SHP77 treated with DMSO at 0.1 percent for 48 hours (cell line): ENCODE measurements at places on chromosomes 3 and 15.

GRCh38 chr3:125316949-125317348 lies 58.2 kb downstream of the ZNF148 start:
- no peak for DNase-seq

DNA sequence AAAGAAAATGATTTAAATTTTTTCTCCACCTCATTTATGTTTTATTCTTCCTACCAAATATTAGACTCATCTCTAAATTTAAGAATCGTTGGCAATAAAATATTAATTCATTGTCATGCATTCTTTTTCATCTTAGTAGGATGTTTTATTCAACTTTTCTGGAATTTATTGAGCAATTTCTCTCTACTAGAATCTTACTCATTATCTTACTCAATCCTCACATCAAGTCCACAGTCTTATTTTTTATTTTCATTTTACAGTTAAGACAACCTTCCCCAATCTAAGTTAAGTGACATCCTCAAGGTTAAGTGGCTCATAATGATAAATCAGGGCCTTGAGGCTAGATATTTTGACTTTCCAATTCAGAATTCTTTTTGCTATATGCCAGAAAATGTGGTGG lies 15.9 kb upstream of the ALDH1A2 start:
- DNase-seq = no peak

DNA sequence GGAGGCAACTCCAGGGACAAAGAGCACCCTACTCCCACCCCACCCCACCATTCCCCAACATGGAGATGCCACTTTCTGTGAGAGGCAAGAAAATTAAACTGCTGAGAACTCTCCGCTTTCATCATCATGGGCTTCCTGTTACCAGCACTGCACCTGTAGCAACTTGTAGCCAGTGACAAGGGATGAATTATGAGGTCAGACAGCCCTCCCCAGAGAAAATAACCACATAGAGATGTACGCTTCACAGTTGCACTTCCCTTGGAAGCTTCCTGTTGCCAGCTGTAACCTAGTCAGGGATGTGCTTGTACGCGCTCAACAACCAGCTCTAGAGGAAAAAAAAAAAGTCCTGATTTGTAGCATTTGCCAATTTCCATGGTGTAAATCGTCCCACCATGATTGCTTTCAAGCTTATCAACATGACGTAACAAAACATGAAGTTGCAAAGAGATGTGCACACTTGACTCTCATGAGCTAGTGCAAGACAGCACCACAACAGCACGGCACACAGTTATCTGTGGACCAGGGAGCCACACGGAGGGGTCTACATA lies 145.4 kb downstream of the RAB11A start:
- peak; percentile 70 for DNase-seq

DNA sequence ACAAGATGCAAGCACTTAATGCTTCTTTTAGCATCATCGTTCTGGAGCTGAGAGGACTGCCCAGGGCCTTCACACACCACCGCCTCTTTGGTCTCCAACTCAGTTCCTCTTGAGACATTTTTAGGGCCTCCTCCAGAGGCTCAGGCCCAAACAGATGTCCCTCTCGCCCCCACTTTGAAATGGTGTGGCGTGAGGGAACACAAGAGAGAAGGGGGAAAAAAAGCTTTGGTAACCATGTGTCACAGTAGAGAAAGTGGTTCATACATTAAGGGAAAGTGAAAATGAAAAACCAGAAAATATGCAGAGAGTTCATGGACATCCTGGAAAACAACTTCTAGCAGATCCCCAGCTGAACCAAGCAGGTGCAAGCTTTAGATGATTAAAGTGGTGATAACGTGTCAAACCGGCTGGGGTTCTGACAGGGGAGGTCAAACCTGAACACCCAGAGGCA lies 33.1 kb upstream of the FOXP1 start:
- no peak for DNase-seq

- DNase-seq = no peak
These were observed 502 bp upstream of the TIMP4 start for GRCh38 chr3:12159227-12159601.

DNA sequence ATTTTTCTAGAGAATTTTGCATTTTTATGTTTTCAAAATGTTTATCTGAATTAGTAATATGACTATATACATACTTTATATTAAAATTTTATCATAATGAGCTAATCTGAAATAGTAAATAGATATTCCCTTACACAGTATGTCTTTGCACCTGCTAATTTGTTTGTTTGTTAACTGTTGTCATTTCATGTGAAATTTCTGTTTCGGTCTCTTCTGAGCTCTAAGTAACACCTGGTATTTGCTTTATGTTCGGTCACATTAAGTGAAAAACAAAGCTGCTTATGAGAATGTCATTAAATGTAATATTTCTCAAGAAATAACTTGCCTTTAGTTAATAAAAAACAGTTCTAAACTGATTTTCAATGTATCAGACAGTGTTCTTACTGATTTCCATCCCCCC lies 61.1 kb downstream of the FNDC3B start:
- no peak for DNase-seq

GRCh38 chr3:135106445-135106844 lies 311.4 kb downstream of the EPHB1 start:
- no peak for DNase-seq

- DNase-seq = no peak
These were observed 675 bp downstream of the RYR3 start for GRCh38 chr15:33311312-33311971.

DNA sequence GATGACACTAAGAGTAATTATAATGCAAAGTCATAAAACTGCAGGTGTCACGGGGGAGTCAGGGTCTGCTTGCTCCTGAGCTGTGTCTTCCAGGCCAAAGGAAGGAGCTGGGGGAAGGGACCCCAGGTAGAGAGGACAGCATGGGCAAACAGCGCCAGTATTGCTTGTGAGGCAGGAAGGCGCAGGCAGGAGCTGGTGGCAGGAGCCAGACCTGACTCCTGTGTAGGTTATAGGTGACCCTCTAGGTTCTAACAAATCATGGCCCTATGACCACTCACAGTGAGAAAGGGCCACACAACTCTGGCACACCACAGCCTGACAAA lies 1.9 kb downstream of the CISH start:
- DNase-seq = no peak

DNA sequence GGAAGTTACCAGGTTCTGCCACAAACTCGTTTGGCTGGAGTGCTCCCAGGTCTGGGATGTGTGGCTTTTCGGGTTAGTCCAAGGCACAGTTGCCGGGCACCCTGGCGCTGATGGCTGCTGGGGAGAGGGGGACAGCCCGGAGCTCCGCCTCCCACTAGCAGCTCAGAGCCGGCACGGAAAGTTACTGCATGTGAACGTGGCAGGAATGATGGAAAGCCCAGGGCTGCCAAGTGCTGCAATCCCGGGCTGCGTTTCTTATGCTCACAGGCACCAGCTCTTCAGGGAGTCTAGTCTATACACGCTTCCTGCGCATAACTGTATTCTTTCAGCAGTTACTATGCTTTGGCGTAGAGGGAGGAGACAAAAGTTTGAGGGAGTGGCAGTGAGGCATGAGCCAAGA lies 141.8 kb upstream of the ICE2 start:
- no peak for DNase-seq

- no peak for DNase-seq
These were observed 5.2 kb downstream of the GNAI2 start for GRCh38 chr3:50241163-50241562.

DNA sequence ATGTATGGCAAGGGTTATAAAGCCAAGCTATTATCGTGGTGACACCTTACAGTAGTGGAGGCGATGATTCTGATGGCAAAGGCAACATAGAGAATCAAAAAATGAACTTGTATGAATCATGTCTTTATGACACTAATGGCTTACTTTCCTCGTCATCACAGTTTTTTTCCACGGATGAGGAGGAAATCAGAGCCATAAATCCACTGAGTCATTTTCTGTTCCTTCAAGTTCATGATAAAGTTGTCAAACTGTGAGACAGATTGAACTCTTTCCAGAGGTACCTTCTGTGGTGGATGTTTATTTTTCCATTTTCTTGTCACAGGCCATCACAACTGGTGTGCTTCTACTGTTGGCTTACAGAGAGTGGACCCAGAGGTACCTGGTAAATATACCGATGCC lies 8.5 kb downstream of the TMEM212 start:
- no peak for DNase-seq

DNA sequence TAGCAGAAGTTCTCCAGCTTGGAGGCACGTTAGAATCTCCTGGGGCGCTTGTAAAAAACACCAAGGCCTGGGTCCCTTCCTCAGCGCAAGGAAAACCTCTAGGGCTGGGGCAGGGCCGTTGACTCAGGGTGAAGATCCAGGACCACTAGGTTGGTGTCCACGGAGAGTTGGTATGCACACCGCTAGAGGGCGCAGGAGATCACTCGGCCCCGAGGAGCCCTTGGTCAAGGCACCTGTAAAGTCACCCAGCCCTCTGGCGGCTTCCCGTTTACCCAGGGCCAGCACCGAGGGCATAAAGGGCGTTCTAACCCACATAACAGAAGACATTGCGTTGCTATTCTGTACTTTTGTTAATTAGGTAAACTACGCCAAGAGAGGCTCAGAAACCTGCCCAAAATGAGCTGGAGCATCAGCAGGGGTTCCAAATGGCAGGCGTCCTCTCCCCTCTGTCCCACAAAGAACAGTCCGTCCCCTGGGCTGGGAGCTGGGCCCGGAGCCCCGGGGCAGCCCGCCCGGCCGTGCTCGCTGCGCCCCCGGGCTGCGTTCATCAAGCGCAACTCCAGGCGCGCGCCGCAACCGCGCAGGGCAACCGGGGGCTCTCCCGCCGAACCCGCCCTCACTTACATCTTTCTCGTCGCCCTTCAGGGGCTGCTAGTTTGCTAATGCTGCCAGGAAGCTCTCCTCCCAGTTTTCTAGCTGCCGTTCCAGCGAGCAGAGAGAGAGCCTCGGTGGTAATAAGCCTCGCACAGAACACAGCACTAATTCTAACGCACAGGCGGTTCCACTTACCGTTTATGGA lies 332.1 kb downstream of the ARRDC4 start:
- peak; percentile 3 for DNase-seq

DNA sequence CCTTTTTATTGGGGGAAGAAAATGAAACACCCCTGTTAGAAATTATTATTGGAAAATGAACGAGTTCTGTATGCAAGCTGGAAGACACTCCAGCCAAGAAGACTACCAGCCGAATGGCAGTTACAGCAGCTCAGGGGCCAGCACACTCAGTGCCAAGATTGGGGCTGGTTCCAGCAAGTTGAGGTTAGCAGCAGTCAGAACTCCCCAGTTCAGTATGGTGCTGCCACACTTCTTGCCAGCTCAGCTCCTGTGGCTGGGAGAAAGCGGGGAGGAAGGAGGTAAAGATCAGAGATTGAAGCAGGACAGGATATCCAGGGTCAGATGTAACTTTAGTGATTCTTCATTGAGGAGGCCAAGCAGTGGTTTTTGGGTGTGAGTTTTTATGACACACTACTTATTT lies 280.2 kb upstream of the NR2E3 start:
- no peak for DNase-seq

- no peak for DNase-seq
These were observed 220.1 kb downstream of the TUSC7 start for GRCh38 chr3:116929505-116930222.

DNA sequence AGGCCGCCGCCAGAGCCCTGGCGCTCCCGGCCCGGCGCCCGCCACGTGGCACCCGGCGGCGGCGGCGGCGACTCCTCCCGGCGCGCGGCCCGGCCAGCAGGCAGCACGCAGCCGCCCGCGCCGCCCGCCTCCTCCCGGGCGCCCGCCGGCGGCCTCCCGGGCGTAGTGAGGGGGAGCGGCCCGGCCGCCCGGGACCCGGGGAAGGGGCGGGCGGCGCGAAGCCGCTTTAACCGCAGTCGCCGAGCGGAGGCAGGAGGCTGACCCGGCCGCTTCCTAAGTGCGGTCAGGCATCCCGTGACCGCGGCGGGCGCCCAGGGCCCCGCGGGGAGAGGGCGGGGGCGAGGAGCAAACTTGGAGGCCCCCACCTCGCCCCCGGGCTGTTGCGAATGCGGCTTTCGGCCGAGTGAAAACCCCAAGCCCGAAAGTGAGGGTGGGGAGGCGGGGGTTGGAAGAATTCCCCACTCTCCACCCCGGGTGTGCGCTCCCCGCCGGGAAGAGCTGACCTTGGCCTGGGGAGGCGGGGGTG lies 1.7 kb upstream of the HES1 start:
- DNase-seq = no peak

GRCh38 chr3:186815435-186815834 lies 9.2 kb upstream of the RFC4 start:
- DNase-seq = no peak

GRCh38 chr3:190486533-190486864 lies 27.4 kb upstream of the IL1RAP start:
- DNase-seq = no peak
